DMS 273 treated with DMSO at 0.1 percent for 48 hours (cell line): ENCODE measurements at places on chromosomes 11 and 22.
A peak's percentile ranks its signal among the peaks of the same experiment; 100 is the strongest.

DNA sequence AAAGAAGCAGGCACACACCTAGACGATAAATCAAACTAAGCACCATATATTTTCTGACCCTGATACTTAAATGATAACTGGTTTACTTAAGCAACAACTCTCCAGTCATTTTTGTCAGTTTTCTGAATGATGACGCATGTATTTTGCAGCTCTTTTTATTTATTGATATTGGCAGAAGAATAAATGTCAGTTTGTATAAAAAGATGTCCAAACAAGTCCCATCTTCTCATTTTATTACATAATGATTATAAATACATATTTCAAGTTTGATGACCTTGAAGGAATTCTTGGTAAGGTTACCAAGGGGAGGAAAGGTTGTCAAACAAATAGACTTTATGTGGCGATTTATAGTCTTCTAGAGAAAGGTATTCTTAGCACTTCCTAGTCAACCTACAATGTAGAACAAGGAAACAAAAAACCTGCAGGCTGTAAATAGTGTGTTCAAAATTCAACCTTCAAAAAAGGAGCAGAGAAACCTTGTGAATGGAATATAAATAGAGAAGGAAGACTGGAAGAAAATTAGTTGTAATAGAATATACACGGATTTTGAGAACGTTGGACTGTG, 190.7 kb downstream of the JRKL start:
- no peak for DNase-seq

DNA sequence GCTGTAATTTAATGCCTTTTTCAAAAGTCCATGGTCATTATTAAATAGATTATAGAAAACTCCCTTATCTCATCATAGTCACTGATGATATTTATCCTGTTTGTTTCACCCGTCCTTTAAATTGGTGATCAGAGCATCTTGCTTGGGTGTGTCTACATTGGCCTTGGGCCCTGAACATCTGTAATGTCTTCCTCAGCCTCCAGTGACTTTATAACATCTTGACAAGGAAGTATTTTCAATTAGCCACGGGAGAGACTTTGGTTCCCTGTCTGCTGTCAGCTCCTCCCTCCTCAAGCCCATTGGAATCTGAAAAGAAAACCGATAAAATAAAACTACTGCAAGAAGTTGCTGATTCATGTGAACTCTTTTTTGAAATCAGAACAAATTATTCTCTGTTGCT, 116.9 kb upstream of the TTC12 start:
- no peak for DNase-seq

GRCh38 chr22:38832005-38832978, 11.5 kb downstream of the NPTXR start:
- peak; percentile 76 for DNase-seq

GRCh38 chr22:22088658-22089458, 106.3 kb upstream of the TOP3B start:
- no peak for DNase-seq

- no peak for DNase-seq
Observed at GRCh38 chr11:134025082-134025429, 43.8 kb upstream of the JAM3 start.

DNA sequence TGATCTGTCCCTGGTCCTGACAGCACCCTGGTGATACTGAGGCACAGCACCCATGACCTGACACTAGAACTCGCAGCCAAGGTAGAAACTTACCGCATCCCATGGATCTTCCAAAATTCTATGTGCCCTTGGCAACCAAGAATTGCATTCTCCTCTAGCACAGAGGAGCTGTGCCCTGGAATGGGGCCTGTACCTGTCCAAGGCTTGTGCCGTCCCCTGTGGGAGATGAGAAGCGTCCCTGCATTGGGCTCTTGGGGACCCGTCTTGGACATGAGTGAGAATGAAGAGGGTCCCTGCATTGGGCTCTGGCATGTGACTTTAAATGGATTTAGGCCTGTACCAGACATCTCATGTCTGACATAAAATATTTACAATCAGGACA, 67.1 kb downstream of the GGTLC2 start:
- no peak for DNase-seq

DNA sequence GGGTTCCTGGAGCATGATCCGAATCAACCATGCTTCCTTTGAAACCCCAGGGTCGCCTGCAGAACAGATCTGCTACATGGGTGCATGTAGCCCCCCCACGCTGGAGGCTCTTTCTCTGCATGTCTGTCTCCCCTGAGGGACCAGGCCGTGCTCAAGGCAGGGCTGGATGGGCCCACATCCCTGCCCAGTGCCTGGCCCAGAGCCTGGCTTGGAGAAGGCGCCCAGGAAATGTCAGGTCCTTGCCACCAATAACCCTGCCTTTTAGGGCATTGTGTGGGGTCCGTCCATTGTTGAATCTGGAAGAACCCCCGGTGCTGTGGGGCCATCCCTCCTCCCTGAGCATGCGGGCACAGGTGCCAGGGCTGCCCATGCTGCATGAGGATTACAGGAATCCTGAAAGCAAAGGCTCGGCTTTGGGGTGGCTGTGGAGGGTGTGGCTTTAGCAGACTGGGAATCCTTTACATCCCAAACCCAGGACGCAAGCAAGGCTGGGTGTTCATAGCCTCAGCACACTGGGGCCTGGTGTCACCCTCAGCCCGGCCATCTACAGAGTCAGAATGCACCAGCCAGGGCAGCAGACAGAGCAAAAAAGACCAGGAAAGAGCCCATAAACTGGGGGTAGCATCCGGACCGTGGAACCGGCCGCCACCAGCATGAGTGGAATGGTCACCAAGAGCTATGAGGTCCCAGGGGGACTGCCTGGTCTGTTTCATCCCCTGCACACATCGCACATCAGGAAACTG, 48.2 kb downstream of the RTL6 start:
- DNase-seq: no peak

DNA sequence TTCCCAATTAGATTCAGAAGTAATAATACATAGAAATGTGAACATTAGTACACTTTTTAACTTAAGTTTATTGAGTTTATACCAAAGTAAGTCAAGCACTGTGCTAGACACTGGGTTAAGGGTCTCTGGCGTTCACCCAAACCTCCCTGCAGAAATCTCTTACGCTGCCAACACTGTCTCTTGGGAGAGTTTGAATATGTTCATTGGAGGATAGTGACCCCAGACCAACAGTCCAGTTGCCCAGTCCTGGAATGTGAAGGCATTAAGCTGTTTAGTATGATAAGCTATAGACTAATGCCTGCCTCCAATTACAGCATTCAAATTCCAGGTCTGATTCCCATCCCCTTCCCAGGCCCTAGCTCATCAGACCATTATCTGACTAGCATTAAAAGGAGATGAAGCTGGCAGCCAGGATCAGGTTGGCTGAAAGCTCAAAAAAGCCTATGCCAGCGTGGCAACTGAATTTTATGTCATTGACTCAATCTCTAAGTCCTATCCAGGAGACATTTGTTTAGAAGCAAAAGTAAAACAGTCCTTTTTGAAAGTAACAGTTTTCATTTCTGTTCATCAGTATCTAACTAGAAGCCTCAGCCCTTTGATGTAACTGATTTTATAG, 77.8 kb downstream of the SFI1 start:
- no peak for DNase-seq

- DNase-seq: no peak
Observed at GRCh38 chr11:60872124-60872960, 5.0 kb downstream of the ZP1 start.

DNA sequence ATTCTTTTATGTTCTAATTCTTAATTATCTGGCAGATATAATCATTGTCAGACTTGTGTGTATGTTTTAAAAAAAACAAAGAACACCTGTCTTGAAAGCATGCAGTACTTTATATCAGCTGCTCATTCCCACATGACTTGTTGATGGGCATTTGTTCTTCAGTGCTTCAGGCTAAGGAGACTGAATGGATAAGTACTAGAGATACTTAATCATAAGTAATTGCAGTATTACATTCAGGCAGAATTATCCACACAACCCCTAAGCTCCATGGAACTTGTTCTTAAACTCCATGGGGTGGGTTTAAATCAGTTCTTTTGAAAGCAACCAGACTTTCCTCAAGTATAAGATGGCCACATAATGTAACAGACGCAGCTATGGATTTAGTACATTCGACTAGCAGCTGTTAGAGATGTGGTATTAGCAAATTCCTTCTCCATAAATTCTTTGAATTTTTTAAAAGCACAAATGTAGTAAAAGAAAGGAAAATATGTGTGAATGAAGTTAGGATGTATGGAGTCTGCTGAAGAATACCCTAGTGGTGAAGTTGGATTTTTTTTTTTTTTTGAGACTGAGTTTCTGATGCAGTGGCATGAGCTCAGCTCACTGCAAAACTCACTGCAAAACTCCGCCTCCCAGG, 3.0 kb downstream of the JAM3 start:
- no peak for DNase-seq

GRCh38 chr11:32099516-32099915, 8.6 kb downstream of the RCN1 start:
- no peak for DNase-seq

- DNase-seq: no peak
Observed at GRCh38 chr11:79117488-79117887, 323.3 kb downstream of the TENM4 start.

GRCh38 chr11:112279901-112280267, 19.2 kb upstream of the PLET1 start:
- no peak for DNase-seq

DNA sequence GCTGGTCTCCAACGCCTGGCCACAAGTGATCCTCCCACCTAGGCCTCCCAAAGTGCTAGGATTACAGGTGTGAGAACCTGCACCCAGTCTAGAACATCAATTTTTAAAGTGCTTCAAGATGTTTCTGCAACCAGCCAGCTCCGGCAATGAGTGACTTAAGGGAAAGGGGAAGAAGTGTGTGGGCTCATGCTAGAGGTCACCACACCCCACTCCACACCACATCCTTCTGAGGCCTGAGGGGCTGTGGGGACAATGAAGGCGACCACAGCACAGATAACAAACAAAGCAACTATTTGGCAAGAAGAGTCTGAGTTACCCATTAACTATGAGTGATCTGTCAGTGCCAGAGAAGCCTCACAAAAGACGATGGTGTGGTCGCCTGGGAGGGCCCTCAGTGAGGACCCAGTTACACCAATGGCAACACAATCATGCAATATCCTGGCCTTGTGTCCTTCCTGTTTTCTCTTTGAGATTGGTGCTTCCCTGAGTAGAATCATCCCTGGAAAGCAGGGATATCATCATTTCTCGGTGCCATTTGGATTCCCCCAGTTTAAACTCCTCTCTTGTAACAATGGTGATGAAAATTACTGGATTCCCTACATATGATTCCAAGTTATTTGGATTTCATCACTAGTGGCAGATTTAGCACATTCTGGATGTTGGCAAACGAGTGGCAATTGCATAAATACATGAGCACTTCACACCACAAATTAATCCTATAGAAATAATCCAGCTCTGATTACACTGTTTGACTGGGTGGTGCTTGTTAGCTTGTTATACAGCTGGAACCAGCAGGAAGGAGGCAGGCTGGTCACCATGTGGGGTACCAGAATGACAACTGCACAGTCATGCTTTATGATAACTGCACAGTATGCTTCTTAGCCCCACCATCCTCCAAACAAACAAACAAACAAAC, 18.4 kb downstream of the ABTB2 start:
- DNase-seq: no peak

- no peak for DNase-seq
Observed at GRCh38 chr22:44878483-44879300, 126.3 kb downstream of the ARHGAP8 start.

DNA sequence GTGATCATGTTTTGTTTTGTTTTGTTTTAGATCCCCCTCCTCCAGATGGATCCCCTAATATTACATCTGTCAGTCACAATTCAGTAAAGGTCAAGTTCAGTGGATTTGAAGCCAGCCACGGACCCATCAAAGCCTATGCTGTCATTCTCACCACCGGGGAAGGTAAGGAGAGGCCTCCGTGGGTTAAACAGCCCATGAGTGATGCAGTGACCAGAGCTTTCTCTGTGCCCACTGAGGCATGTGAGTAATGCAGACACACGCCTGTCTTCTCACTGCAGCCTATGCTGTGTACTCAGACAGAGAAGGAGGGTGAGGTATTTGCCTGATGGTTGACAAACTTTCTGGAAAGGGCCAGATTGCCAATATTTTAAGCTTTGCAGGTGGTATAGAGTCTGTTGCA, 73.7 kb upstream of the OR4B1 start:
- DNase-seq: no peak

DNA sequence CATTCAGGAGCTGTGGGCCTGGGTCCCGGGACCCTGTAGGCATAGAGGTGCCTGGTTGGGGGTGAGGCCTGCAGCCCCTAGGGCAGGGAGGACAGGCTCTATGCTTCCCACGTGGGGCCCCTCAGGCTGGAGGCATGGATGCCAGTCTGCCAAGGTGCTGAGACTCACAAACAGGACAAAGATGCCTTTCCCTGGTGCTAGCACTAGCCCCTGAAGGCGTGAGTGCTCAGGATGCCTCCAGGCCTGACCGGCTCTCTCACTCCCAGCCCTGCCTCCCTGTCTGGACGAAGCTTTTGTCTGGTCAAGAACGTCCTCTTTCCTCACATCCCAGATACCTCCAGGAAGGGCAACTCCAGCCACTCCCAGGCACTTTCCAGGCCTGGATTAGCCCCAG, 2.1 kb downstream of the CDC42BPG start:
- DNase-seq: no peak
